GM13976 (cell line): ENCODE measurements at places on chromosomes 13 and 19.
A peak's percentile ranks its signal among the peaks of the same experiment; 100 is the strongest.

DNA sequence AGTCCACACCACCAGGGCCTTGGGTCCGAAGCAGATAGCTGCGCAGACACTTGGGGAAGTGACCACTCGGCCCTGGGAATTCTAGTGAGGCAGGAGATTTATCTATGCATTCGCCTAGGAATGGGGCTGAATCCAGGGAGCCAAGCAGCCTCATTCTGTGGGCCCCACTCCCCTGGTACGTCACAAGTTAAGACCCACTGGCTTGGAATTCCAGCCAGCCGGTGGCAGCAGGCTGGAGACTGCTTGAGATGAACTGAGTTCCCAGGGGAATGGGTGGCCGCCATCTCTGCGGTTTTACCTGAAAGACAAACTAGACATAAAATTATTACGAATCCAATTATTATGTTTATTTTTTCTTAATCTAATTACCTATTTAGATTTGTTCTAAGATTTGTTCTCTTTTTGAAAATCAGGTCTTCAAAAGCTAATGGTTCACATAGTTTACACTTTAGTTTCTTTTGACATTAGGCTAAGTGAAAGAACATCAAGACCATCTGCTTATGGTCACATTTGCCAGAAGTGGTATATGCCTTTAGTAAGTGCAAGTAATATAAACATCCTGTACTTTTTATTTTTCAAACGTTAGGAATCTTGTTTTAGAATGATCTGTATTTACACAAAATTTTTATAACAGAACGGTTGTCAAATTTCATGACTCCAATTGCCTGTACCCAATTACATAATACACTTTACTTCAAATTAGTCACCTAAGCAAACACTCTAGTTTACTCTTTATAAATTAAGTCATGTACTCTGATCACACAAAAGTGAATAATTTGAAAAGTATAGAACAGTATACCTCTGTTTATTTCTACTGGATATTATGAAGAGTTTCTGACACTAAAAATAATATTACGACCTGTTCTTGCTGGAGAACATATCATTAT, 74.4 kb downstream of the SLITRK6 start:
- no peak for DNase-seq

DNA sequence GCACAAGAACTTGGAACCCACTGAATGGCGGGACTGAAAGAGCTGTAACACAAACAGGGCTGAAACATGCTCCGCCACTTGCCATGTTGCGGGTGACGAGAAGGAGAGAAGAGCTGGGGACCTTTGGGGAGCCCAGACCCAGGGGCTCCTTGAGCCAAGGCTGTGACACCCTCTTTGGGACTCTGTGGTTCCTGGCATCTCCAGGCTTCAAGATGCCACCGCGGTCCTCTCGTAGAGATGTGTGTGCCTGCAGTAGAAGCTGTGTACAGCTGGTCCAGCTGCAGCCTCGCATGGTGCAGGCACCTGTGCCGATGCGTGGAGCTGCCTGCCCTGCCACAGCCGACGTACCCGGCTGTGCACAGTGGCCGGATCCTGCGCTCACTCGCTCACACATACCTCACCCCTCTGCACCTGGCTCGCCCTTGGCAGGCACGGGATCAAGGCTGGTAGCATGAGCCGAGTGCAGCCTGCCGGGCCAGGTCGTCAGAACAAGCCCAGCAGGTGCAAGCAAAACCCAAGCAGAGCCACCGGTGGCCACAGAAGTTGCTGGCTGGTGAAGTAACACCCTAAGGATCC, 1385.8 kb downstream of the PCDH9 start:
- no peak for DNase-seq

DNA sequence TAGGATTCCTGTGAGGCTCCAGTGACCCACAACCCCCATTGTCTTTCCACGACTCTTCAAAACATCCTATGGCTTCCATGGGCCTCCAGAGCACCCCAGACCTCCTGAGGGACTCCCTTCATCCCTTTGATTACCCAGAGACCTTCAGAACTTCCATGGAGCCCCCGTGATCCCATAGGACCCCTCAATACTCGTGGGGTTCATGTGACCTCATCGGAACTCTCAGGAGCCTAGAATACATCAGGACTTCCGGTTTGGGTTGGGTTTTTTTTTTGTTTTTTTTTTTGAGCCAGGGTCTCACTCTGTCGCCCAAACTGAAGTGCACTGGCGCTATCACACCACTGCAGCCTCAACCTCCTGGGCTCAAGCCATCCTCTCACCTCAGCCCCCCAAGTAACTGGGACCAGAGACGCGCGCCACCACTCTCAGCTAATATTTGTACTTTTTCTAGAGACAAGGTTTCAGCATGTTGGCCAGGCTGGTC, 774 bp downstream of the ALDH16A1 start:
- no peak for DNase-seq

GRCh38 chr13:42821437-42821836, 40.1 kb downstream of the FAM216B start:
- no peak for DNase-seq

- DNase-seq = no peak
Measured at GRCh38 chr13:44031555-44031954, 151.9 kb downstream of the LACC1 start.

- no peak for DNase-seq
Measured at GRCh38 chr13:44089452-44089851, 209.7 kb downstream of the LACC1 start.

DNA sequence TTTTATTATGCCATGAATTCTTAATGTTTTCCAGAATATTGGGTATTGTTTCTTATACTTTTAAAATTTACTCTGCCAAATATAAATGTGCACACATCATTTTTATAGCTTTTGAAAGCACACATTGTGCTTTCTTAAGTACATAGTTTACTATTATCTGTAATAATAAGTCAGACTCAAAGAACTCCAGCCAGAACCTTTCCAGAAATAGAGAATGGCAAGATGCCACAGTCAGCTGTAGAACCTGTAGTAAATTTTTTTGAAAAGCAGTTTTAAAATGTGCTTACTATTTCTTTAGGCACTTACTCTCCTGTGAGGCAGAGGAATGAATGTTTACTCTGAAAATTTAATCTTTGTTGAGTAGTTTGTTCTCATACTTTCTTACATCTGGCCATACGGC, 1287.1 kb downstream of the PCDH9 start:
- no peak for DNase-seq

- peak; percentile 99 for DNase-seq
Measured at GRCh38 chr19:17947815-17948513, 15.1 kb downstream of the CCDC124 start.

- no peak for DNase-seq
Measured at GRCh38 chr13:92460479-92460878, 766.1 kb upstream of the GPC6 start.

DNA sequence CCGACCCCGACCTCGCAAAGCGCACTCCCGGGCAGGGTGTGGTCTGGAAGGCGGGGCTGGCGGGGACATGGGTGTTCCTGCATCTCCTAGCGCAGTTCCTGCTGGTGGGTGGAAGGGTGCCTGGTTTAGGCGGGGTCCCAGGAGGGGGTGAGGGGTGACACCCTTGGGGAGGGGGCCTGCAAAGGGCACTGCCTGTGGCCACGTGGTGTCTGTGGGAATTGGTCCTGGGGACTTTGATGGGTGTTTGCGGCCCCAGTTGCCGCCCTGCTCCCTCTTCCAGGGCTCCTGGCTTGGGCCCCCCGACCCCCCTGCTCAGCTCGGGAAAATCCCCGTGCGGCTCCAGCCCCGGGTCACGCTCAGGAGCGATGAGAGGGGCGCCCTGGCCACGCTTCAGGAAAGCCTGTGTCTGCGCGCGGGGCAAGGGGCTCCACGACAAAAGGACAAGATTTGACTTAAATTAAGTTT, 19.1 kb downstream of the WTIP start:
- peak; percentile 43 for DNase-seq

DNA sequence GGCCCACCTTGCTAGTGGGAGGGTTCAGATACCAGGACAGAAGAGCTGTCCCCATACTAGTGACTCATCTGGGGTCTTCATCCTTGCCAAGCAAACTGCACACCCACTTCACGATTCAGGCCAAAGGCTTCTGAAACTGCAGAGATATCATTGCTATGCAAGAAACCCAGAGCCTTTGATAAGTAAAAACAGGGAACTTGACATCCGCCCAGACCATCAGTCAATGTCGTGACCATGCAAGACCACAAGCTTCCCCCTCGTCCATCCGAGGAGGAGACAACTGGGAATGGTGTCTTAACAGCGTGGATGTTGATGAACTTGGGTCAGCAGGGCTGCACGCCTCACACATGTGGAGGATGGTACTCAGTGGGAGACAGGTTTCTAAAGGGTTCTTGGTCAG, 58.0 kb downstream of the ABCC4 start:
- no peak for DNase-seq

DNA sequence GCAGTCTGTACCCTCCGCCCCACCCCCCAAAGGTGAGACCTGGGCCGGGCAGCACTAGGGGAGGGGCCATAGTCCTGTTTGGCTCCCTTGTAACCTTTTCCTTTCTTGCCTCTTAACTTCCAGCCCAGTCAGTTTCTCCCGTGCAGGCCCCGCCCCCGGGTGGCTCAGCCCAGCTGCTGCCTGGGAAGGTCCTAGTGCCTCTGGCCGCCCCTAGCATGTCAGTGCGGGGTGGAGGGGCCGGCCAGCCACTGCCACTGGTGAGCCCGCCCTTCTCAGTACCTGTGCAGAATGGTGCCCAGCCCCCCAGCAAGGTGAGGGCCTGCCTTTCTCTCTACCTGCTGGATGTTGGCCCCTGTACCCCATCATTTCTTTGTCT, 10.5 kb upstream of the PRR19 start:
- no peak for DNase-seq

- no peak for DNase-seq
Measured at GRCh38 chr19:41872775-41873647, 4.1 kb upstream of the CD79A start.
